ENCODE measurements at places on chromosomes 7 and 10.

GRCh38 chr10:132614431-132615340 lies 77.1 kb downstream of the INPP5A start:
- no peak for DNase-seq

DNA sequence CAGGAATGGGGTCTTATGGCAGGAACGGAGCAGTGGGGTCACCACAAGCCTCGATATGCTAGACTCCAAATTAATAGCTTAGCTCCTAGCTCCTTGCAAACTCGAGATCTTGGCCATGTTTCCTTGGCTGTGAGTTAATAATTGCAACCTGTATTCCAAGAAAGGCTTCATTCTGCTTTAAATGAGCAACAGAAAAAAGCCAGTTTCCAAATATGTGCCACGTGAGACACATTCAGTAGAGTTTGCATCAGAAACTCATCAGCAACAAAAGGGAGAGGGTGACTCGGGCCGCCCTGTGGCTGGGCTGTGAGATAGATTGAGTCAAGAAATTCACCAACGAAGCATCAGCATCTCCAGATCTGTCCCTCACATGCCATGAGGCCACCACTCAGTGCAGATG lies 112.0 kb downstream of the NPTX2 start:
- no peak for DNase-seq

DNA sequence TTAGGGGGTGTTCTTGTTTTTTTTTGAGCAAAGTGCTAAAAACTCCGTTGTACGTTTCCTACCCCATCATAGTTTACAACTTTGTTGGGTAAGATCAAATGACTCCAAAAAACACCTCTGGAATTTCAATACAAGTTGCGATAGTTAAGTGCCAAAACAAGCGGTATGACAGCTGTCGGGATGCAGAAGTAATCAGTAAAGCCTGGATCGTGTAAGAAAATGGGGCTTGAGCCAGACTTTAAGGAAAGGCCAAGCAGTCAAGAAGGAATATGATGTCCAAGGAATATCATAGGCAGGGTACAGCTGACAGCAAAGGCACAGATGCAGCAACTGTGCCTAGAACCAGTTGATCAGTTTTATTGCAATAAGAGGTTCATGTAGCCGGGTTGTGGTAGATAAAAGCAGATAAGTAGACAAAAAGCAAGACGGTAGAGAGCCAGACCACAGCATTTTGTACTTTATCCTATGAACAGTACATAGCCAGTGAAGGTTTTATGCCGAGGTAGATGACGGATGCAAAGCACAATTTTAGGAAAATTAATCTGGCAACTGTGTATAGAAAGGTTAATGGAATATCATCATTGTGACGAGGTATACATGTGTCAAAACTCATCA lies 45.5 kb downstream of the UBE2H start:
- no peak for DNase-seq

DNA sequence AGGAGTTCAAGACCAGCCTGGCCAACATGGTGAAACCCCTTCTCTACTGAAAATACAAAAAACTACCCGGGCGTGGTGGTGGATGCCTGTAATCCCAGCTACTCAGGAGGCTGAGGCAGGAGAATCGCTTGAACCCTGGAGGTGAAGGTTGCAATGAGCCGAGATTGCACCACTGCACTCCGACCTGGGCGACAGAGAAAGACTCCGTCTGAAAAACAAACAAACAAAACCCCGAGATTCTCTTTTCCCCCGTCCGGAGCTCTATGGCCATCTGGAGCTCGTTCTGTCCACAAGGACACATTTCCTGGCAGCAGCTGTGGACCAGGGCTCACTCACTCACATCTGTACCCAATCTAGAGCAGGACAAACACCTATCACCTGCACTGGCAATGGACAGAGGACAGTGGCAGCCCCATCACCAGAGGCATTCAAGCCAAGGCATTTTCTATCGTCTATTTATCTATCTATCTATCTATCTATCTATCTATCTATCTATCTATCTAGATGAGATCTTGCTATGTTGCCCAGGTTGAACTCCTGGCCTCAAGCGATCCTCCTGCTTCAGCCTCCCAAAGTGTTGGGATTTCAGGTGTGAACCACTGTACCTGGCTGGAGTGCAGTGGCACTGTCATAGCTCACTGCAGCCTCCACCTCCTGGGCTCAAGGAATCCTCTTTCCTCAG lies 167.1 kb upstream of the TNRC18 start:
- DNase-seq: no peak

GRCh38 chr7:552868-553635 lies 33.4 kb upstream of the PDGFA start:
- no peak for DNase-seq

- DNase-seq: no peak
Measured at GRCh38 chr7:150568714-150569113, 1.5 kb downstream of the GIMAP4 start.

- DNase-seq: no peak
Measured at GRCh38 chr7:130360518-130360917, 15.9 kb downstream of the CPA5 start.

DNA sequence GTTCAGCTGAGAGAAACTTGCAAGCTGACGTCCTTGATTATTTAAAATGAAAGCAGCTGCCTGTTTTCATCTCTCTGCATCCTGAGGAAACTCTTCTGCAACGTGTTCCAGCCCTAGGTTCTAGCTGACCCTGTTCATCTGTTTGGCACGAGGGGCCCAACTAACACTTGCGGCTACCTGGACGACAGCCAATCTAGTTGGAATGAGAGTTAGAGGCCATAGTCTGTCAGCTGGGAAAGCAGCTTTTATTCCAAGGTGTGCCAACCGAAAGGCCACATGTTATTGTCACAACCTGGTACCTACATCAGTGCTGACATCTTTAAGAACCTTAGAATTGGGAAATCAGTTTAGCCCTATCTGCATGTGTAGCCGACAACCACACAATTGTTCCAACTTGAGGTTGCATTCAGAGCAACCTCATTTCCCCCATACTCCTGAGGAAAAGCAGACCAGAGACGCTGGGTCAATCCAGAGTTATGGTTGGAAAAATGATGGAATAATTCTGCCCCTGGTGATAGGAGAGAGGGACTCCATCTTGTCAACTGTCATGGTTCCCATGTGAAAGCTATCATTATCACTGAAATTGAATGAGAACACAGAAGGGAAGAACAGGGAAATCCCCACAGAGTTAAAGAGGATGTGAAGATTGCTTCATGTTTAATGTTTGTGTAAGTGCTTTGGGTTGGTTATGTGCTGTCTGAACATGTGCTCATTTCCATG lies 121.6 kb downstream of the EGFR start:
- DNase-seq: no peak

- no peak for DNase-seq
Measured at GRCh38 chr7:46369933-46370654, 449.0 kb upstream of the IGFBP3 start.

- no peak for DNase-seq
Measured at GRCh38 chr7:142642316-142642715, 107.0 kb upstream of the PRSS1 start.

GRCh38 chr10:80603516-80603915 lies 65.8 kb downstream of the SH2D4B start:
- no peak for DNase-seq

DNA sequence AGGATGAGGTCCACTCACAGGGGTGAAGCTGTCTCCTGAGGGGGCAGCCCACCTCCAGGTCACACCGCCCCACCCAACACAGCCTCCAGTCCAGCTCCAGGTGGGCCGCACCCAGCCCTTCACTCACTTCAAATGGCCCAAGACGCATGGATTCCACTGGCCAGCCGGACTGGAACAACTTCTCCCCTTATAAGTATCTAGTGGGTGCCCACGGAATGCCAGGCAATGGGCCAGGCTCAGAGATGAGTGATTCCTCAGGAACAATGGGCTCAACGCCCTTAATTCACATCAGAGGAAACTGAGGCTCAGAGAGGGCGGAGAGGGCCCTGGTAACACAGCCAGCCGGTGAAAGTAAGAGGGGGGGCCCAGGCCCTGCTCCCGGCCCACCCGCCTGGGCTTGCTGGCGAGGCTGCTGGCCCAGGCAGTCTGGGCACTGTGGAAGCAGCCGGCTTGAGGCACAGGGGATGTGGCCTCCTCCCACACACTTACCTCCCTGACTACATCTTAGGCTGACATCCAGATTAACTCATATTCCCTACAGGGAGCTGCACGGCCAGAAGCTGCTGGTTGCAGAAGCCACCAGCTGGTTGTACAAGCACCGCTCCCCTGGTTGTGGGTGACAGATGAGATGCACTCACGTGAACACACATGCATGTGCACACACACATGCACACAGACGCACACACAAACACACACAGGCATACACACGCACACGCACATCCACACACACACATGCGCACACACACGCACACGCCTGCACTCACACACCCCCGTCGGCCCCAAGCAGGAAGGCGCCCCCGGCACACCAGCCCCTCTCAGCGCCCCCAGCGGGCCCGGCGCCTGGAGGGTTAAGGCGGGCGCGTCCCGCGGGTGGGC lies 1.0 kb upstream of the FAM20C start:
- no peak for DNase-seq

- no peak for DNase-seq
Measured at GRCh38 chr7:120475994-120476393, 203.0 kb downstream of the KCND2 start.

DNA sequence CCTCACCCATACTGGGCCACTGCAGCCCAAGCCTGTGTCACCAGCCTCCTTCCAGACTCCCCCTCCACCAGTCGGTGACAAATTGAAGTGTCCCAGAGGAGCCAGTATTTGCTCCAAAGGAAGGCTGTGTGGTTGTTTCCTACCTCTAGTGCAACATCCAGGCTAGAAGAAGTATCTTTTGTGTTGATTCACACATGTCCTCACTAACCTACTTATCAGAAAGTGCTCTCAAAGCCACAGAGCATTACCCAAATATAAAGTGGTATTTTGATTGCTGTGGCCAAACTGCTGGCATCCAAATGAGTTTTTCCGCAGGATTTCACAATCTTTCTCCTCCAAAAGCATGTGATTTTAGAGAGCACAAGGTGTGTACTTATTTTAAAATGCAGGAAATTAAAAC lies 134.8 kb downstream of the CUL2 start:
- no peak for DNase-seq

GRCh38 chr10:105598207-105598606 lies 957.1 kb downstream of the SORCS3 start:
- no peak for DNase-seq

DNA sequence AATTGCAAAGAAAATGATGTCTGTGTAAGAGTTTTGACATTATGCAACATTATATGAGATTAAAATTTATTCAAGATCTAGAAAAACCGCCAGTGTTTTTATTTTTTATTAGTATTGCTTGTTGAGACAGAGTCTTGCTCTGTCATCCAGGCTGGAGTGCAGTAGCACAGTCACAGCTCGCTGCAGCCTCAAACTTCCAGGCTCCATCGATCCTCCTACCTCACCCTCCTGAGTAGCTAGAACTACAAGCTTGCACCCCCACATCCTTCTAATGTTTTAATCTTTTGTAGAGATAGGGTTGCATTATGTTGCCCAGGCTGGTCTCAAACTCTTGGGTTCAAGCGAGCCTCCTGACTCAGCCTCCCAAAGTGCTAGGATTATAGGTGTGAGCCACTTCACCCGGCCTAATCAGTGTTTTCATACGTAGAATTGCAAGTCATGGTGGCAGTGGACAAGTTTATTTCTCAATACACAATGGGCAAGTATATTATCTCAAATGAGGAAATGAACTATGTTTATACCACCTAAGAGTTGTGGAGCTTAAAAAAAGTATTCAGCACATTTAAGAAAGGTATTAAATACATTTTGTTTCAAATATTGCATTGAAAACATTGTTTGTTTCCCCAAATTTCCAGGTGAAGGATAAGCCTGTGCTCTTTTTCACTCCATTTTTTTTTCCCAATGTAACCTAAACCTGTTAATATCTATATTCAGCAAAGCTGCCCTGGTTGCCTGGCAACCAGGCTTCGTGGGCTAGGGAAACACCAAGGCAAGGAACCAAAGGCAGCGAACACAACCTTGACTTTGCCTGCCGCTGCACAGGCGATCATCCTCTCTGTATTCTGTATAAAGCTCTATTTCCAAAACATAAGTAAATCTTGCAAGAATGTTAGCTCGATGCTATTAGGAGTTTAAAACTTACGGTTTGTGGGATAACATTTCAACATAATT lies 163.9 kb downstream of the CACNB2 start:
- no peak for DNase-seq

GRCh38 chr10:8455181-8455580 lies 400.7 kb downstream of the GATA3 start:
- no peak for DNase-seq

DNA sequence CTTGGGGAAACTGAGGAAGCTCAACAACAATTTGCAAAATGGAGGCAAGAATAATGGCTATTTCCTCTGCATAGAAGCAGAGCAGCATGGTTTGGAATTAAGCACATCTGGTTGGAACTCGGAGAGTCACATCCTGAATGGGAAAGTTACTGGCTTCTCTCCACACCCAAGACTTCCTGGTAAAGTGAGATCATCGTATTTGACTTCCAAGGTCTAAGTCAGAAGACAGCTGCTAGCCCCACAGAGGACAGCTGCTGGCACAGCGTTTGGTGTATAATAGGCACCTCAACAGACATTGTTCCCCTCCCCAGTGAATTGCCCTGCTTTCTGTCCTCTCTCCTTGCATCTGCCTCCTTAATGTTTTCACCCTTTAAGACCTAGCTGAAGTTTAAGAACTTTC lies 37.0 kb upstream of the NRF1 start:
- no peak for DNase-seq

- DNase-seq: no peak
Measured at GRCh38 chr10:127195041-127195506, 1.3 kb downstream of the INSYN2A start.

DNA sequence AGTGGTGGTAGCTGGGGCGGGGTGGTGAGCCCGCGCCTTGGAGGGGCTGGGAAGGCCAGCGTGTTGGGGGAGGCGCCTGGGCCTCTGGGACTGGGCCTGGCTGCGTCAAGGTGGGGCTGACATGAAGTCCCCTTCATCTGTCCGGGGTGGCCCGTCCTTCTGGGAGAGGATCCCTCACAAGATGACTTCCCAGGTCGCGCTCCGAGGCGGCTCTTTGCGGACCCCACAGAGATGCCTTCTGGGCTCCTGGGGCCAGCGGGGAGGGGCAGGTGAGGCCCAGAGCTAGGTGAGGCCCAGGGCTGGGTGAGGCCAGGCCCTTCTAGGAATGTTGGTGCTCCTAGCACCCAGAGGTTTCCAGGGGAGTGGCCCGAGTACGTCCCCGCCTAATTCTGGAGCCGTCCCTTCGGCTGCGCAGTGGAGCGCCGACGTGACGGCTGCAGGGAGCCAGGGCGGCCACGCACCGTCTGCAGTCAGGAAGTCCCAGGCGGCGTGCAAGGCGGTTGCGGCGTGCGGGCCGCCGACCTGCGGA lies 58.2 kb upstream of the NUPR2 start:
- no peak for DNase-seq

DNA sequence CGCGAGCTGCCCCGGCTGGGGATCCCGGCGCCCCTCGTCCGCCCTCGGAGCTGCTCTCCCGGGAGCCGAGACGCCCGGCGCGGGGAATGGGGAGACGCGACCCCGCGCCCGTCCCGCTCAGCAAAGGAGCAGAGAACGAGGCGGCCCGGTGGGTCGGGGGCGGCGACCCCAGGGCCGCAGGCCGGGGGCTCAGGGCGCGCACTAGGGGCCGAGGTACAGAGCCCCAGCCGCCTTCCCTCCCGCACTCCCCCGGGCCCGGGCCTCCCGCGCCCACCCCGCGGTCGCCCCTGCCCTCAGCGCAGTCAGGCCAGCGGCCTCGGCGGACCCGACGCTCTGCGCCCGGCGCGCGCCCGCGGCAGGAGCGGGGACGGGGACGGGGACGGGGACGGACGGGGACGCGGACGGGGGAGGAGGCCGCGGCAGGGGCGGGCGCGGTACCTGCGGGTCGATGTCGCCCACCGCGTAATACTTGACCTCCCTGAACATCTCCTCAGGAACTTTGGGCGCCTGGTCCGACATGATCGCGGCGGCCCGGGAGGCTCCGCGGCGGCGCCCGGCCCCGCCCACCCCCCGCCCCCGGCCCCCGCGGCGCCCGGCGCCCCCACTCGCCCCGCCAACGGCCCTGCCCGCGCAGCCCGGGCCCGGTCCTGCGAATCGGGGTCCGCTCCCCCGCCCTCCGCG lies 373 bp downstream of the PAXIP1 start:
- DNase-seq: no peak
